ENCODE measurements at places on chromosomes 16 and 17.

DNA sequence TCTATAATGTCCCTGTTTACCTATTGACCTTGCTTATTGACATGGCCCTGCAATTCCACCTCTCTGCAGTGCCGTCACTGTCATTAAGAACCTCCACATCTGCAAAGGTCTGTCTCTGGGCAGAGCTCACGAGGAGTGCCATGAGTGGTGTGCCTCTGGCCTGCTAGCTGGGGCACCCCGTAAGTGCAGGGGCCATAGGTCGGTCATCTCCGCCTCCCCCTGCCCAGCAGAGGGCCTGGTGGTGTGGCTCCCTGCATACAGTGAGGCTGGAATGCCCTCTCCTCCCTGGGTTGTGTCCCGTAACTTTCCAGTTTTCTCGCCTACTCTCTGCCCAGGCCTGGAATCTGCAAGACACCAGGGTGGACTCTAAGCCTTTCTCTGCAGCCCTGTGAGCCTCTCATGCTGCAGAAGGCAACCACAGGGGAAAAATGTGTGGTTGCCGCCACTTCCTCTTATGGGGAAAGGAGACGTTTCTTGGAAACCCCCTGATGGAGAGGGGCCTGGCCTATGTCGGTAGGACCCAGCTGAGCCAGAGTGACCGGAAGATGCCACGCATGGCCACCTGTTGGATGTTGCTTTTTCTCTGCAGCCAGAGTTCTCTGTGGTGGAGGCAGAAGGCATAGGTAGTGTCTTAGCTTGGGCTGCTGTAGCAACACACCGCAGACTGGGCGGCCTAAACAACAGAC lies 2.7 kb upstream of the SNX20 start:
- DNase-seq = no peak

DNA sequence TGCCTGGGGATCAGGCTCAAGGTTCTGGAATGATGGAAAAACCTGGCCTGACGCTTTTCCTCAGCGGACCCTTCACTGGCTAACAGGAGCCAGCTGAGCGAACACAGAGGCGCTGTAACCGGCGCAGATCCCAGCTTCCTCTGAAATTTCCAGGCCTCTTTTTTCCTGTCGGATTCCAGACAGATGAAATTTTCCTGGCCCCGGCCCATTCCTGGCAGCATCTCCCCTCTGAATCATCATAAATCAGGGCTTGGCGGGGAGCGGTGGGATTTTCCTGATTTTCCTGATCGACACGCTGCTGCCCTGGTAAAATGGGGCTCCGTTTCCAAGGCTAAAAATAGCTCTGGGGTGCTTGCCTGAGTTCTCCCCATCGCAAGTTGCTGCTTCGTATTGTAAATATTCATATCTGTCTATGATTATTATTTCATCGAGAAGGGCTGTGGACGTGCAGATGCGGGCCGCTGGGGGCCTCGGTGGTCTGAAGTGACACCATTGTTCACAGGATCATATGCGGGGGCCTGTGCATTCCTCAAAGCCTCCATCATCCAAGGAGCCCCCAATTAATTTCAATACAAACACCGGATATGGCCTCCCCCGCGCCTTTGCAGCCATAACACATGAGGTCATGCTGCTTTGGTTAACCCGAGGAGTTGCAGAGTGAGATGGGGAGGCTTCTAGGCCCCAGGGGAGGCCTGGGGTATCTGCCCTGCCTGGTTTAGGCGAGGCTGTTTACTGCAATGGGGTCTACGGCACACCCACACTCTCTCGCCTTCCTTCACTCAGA lies 45.8 kb upstream of the ETV4 start:
- DNase-seq = no peak

- no peak for DNase-seq
Measured at GRCh38 chr17:59783221-59784047, 76.0 kb downstream of the VMP1 start.

- no peak for DNase-seq
Measured at GRCh38 chr17:51154176-51154575, 817 bp downstream of the NME1 start.

DNA sequence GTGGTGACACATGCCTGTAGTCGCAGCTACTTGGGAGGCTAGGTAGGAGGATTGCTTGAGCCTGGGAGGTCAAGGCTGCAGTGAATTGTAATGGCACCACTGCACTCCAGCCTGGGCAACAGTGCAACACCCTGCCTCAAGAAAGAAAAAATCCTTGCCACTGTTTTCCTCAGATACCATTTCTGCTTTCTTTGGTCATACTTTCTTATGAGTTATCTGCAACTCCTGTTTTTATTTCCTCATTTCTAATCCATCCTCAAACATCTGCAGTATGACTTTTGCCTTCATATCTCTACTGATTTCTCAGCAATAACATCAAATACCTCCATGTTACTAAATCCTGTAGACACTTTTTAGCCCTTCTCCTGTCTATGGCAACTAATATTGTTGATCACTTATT lies 3.1 kb upstream of the AP2B1 start:
- DNase-seq = no peak

GRCh38 chr17:2593821-2594721 lies 617 bp downstream of the PAFAH1B1 start:
- peak; percentile 75 for DNase-seq

DNA sequence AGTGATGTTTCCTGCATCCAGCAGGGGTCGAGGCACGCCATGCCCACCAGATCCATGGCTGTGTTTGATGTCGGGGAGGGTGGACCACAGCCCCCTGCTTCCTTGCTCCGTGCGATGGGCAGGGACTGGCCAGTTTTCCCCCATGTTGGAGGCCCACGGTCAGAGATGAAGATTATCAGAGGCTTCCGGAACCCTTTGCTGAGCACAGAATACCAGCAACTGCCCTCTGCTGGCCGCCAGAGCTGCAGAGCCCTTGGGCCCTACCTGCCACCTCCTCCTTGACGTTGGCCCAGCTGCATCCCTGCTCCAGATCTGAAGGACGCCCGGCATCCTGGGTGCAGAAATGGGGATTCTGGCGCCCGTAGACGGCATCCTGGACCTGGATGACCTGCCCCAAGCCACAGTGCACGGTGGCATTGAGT lies 23.7 kb upstream of the BCO1 start:
- DNase-seq = no peak

DNA sequence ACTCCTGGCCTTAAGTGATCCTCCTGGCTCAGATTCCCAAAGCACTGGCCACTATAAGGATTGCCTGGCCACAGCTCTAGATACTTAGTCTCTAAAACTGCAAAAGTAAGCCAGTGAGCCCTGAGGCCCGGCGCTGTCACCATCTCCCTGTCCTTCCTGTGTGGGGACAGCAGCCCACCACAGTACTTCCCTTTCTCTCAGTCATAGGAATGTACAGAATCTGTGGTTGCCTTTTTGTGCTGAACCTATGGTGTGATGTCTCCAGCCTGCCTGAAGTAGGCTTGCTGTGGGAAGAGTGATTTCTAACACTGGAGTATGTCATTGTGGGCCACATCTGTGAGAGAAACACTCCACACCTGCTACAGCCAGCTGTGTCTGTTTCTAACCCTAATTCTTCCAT lies 24.7 kb downstream of the NTAN1 start:
- DNase-seq = no peak

DNA sequence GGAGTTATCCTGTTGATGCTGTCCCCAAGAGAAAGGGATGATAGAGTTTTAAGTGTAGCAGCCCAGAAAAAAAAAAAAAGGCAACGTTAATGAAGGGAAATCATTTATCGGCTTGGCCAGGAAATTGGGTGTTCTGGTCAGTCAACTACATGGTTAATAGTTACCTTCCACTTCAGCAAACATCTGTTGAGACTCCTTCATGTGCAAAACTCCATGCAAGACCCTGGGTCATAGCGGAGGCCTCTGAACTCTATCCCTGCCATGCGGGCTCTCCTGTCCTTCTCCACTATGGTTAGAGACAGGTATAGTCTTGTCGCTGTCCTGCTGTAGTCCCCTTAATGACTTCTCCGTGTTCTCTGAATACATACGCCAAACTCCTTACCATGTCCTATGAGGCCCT lies 3.5 kb upstream of the LYRM9 start:
- no peak for DNase-seq

GRCh38 chr16:49009204-49009603 lies 272.4 kb downstream of the CBLN1 start:
- DNase-seq = no peak

DNA sequence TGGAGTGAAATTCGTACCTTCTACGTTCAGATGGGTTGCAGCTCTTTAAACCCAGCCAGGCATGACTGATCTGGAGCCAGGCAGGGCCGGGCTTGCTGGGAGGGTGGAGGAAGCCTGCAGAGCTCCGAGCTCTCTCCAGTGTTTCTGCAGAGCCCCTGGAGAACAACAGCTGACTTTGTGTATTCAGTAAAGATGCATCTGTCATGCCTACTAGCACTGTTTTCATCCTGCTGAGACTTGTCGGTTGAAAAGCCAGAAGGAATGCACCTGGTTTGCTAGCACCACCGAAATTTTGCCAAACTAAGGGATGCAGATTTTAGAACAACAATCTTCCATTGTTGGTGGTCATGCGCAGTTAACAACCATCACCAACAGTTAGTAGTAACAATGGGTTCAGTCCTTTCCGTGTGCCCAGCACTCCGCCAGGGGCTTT lies 22.4 kb upstream of the SCNN1B start:
- peak; percentile 17 for DNase-seq

DNA sequence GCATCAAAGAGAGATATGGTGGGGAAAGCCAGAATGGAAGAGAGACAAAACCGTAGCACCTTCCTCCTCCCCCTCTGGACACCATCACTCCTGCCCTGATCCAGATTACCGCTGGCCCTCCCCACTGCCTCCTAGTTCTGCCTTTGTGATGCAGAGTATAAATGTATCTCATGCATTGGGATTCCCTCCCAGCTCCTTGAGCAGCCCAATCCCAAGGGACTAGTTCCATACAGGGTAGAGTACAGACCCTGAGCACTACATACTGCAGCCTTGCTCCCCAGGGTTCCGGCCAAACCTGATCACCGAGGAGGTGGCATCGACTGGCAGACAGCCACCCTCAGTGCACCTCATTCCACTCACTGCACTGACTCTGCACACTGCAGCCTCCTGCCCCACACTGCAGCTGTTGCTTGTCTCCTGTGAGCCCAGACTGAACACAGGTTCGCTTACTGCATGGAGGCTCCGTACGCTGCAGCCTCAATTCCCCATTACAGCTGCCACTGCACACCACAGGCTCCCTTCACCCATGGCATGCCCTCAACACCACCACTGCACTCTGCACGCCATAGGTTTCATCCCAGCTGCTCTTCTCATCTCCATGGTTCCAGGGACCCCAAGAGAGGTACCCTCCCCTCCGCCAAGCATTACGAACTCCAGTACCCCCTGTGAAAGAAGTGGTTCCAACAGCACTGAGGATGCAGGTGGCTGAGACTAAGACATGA lies 1.7 kb upstream of the THRA start:
- DNase-seq = no peak

DNA sequence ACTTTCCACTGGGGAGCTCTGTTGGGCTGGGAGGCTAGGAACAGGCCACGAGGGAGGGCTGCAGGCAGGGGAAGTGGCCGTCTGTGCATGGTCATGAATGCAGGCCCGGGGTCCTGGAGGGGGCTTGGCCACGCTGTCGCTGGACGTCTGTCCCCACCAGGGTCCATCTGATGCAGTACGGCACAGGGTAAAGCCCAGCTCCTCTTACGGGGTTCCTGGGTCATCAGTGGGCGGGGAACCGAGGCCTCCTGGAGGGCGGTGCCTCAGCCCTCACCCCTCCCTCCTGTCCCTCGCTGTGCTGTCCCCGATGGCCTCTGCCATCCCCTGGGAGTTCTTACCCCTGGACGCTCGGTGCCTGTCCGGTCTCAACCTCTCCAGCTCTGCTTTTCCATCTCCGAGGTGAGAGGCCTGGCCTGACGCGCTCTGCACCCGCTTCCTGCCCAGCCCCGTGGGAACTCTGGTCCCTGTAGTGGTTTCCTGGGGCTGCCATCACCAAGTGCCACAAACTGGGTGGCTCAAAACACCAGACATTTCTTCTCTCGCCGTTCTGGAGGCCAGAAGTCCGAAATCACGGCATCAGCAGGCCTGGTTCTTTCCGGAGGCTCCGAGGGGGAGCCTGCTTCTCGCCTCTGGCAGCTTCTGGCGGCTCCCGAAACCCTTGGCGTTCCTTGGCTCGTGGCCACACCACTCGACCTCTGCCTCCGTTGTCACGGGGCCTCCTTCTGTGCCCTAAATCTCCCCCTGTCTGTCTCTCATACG lies 182.8 kb downstream of the SEC14L1 start:
- DNase-seq = no peak

DNA sequence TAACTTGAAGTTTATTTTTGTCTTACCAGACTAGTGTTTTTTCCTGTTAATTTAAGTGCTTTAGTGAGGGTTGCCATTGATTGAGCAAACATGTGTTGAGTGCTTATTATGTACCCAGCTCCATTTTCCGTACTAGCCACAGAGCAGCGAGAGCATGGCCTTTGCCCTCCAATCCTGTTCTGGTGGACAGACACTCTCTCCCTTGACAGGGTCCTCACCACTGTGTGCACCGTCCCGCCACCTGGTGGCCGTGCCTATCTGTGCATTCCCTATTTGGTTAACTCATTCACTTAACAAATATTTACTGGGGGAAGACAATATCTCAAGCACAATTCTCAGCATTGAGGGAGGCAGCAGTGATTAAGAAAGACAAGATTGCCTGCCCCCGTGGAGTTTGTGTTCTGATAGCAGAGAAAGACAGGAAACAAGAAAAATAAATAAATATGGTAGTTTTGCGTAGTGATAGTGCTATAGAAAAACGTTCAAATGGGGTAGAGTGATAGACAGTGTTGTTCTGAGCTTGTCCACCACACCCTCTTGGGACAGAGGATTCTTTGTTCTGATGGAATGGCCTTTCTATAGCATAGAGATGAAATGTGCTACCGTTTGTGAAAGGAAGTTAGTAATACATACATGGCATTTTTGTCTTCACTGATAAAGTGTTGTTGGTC lies 13.0 kb downstream of the CDH13 start:
- no peak for DNase-seq

GRCh38 chr17:4066210-4066609 lies 76.6 kb downstream of the ZZEF1 start:
- no peak for DNase-seq

- DNase-seq = no peak
Measured at GRCh38 chr17:66980896-66981295, 16.4 kb downstream of the CACNG4 start.

GRCh38 chr16:58041628-58041955 lies 16.0 kb downstream of the MMP15 start:
- no peak for DNase-seq

GRCh38 chr17:66562119-66562518 lies 259.7 kb downstream of the PRKCA start:
- DNase-seq = no peak

DNA sequence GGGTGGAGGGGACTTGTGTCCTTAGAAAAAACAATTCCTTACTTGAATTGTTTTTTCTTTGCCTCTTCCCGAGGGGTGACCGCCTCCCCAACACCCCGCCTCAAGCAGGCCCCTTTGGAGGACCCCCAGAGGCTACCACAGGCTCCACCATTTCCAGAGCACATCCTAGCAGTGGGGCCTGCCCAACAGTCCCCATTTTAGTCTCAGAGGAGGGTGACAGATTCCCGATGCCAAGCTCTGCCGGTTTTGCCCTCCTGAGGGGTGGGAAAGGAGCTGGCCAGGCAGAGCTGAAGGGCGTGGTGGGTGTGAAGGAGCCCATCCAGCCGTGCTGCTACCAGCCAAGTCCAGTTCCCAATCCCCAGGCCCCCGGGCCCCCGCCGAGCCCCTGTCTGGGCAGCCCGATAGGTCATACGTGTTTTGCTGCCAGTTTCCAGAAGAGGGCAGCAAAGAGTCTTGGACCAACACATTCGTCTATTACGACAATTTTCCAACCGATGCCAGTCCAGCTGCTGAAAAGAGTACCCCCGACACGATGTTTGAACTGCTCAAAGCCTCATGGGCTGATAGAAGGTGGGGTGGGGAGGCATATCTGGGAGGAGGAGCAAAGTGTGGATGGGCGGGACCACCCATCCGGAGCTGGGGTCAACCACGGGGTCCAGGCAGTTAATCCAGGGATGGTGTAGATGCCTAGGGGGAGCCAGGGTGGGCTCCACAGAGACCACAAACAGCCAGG lies 18.8 kb upstream of the GAA start:
- DNase-seq = peak; percentile 67
